ENCODE measurements at places on chromosomes 7 and 10.
A peak's percentile ranks its signal among the peaks of the same experiment; 100 is the strongest.

GRCh38 chr10:98269435-98269912 is 1.5 kb upstream of the LOXL4 start:
- DNase-seq: peak; percentile 55

DNA sequence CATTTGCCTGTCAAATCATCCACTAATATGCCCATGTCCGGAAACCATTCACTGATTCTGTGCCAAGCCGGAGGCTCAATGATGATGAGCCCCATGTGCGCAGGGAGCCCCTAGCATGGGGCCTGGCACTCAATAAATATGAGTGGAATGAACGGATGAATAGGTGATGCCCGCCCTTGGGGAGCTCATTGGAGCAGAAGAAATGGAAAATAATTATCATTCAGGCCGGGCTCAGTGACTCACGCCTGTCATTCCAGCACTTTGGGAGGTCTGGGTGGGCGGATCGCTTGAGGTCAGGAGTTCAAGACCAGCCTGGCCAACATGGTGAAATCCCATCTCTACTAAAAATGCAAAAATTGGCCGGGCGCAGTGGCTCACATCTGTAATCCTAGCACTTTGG is 11.0 kb downstream of the RHBDD2 start:
- DNase-seq: peak; percentile 33

GRCh38 chr10:79940431-79940830 is 8.5 kb downstream of the SFTPD start:
- DNase-seq: no peak

- DNase-seq: no peak
Measured at GRCh38 chr7:128827248-128827958, 2.8 kb upstream of the FLNC start.

GRCh38 chr10:24343686-24344085 is 134.7 kb downstream of the KIAA1217 start:
- DNase-seq: no peak

- DNase-seq: no peak
Measured at GRCh38 chr7:22681312-22681711, 45.7 kb upstream of the IL6 start.

GRCh38 chr7:106729720-106730385 is 68.9 kb upstream of the CCDC71L start:
- no peak for DNase-seq

DNA sequence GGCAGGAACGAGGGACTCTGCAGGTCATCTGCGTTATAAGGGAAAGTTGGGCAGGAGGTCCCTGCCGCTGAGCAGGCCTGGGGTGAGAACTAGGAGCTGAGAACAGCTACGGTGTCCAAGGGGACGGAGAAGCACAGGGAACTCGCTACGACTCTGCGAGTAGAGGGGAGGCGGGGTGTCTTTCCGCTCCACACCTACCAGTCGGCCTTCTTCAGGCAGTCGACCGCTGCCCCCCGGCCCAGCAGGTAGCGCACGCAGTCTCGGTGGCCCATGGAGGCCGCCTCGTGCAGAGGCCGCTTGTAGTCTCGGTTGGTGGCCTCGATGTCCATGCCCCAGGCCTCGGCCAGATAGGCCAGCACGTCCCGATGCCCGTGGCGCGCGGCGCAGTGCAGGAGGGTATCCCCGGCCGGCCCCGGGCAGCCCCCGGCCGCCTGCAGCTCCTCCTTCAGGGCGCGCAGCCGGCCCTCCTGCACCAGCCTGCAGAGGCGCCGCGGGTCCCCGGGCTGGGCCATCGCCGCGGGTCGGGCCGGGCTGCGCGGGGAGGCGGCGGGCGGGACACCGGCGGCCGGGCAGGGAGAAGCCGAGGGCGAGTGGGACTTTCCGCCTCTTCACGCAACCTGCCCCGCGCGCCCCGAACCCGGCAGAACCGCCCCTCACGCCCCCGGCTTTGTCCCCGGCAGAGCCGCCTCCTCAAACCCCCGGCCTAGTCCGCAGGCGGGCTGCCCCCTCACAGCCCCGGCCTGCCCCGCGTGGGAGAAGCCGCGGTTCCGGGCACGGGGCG is 660 bp downstream of the ANKRD16 start:
- no peak for DNase-seq

GRCh38 chr10:133525444-133525843 is 1.7 kb upstream of the CYP2E1 start:
- DNase-seq: no peak

GRCh38 chr7:86768394-86768793 is 124.7 kb downstream of the GRM3 start:
- DNase-seq: no peak

DNA sequence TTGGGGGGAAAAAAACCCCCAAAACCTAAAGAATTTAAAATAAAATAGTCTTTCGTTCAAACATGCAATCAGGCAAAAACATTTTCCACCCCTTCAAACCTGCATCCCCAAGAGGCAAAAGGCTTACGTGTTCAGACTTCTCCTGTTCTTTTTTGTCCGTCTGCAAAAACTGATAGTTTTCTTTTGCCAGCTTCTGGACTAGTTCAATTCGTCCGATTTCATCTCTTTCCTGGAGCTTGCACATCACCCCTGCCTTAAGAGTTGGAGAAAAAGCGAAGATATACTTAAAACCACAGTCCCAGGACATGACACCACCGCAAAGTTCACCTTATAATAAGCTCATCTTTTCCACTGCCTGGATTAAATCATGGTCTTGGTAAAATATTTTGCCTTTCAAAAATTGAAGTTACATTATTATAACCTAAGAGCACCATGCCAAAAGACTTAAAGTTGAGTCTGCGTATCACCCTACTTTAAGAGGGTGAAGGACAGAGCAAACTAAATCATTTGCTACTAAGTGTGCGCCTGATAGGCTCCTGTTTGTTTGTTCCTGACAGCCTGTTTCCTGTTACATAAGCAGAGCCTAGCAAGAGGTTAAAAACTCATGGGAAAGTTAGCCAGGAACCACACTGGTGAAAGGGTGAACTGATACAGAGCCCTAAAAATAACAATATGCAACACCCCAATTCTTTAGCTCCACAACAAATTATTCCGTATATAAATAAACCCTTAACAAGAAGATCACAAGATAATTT is 137.0 kb downstream of the RAPGEF5 start:
- DNase-seq: no peak

DNA sequence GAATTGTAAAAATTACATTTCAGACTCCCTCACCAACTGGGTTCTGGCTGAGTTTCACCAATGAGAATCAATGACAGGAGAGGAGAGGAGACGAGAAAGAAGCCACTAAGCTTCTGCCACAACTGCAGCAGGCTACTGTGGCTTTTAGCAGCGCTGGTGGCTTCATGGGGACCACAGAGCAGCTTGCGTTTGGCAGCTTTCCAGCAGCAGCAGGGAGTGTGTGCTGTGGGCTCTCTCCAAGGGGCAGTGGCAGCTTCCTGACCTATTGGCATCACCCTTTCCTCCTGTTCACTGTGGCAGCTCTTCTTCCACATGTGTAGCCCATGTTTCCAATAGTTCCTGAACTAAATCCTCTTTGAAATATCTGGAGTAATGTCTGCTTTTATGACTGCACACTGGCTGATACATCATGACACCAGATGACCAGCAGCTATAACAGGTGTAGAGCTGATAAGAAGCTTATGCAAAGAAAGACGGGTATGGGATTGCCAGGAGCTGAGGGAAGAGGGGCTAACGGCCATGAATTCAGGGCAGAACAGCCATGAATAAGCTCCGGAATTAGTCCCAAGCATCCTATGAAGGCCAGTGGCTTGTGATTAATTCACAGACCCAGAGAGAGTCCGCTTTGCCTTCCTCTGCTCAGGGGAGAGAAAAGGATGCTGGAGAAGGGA is 46.8 kb downstream of the KCNH2 start:
- no peak for DNase-seq

DNA sequence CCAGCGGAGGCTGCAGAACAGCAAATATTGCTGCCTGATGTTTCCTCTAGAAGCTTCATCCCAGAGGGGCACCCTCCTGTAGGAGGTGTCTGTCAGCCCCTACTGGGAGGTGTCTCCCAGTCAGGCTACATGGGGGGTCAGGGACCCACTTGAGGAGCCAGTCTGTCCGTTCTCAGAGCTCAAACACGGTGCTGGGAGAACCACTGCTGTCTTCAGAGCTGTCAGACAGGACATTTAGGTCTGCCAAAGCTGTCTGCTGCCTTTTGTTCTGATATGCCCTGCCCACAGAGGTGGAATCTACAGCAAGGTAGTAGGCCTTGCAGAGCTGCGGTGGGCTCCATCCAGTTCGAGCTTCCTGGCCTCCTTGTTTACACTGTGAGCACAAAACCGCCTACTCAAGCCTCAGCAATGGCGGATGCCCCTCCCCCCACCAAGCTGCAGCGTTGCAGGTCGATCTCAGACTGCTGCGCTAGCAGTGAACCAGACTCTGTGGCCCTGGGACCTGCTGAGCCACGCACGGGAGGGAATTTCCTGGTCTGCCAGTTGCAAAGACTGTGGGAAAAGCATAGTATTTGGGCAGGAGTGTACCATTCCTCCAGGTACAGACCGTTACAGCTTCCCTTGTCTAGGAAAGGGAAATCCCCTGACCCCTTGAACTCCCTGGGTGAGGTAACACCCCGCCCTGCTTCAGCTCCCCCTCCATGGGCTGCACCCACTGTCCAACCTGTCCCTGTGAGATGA is 17.7 kb upstream of the MINDY3 start:
- no peak for DNase-seq

DNA sequence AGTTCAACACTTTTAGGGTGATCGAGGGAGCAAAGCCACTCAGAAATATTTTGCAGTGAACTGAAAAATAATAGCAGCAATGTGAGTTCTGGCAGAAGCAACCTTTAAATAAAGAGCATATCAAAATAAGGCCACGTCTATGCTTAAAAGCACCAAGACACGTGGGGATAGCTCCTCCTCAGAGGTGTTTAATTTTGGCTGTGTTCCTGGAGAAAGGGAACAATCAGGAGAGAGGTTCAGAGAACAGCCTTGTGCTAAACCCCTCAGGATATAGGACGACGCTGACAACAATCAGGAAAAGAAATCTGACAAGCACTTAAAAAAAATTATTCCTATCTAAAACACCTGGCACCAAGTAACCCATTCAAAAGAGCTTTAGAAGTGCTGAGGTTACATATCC is 471.9 kb upstream of the CELF2 start:
- DNase-seq: no peak

GRCh38 chr10:124068929-124069328 is 24.5 kb downstream of the CHST15 start:
- no peak for DNase-seq

DNA sequence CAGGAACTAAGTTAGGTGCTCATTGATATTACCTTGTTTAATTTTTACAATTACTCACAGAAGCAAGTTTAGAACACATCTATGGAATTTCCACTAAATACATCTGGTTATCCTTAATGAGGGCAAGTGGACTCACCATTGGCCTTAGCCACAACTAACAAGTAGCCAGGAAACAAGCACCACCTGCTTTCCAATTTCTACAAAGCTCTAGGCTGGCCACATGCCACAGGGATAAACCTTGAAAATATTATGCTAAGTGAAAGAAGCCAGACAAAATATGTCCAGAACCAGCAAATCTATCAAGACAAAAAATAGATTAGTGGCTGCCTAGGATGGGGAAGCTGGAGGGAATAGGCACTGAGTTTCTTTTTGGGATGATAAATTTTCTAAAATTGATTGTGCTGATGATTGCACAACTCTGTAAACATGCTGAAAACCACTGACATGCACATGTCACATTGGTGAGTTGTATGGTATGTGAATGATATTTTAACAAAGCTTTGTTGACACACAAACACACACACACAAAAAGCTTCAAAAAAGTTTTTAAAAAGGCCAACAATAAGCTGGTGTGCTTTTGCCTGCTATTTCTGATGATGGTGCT is 179.4 kb downstream of the CPEB3 start:
- no peak for DNase-seq

DNA sequence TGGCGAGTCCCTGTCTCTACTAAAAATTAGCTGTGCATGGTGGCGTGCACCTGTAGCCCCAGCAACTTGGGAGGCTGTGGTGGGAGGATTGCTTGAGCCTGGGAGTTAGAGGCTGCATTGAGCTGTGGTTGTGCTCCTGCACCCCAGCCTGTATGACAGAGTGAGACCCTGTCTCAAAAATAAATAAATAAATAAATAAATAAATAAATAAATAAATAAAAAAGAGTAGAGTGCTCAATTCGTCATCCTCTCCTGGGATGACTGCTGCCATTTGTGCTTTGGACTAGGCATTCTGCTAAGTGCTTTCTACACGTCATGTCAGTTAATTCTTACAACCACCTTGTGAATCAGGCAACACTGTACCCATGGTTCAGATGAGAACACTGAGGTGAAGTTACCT is 130.6 kb downstream of the DOCK1 start:
- DNase-seq: no peak

DNA sequence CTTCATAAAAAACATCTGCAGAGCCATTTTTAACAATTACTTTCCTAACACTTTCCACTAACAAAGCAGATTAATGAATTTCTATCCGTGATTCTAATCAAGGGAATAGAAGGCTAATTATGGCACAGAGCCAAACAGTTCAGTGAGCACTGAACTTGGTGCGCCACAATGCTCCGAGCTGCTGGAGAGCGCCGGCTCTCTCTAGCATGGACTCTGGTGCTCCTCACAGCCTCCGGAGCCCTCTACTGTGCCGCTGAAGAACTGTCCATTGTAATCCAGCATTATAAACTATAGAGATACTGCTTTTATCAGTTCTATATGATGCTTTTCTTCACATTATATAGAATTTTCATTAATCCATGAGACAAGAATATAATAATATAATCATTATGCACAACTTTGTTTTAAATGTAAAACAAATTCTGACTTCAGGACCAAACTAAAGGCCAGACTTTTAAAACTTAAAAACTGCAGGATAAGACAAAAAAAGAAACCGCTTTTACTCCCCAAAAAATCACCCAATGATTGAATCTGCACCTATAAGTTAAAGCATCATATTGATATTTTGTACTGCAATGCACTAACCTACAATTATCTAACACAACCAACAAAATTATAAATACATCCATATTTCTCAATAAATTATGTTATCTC is 123.6 kb downstream of the RNF32 start:
- peak; percentile 31 for DNase-seq

- DNase-seq: no peak
Measured at GRCh38 chr7:156842740-156843140, 50.2 kb downstream of the LMBR1 start.

- DNase-seq: no peak
Measured at GRCh38 chr10:113335592-113335991, 217.3 kb upstream of the HABP2 start.

- no peak for DNase-seq
Measured at GRCh38 chr7:72042855-72043254, 369.3 kb downstream of the CALN1 start.

DNA sequence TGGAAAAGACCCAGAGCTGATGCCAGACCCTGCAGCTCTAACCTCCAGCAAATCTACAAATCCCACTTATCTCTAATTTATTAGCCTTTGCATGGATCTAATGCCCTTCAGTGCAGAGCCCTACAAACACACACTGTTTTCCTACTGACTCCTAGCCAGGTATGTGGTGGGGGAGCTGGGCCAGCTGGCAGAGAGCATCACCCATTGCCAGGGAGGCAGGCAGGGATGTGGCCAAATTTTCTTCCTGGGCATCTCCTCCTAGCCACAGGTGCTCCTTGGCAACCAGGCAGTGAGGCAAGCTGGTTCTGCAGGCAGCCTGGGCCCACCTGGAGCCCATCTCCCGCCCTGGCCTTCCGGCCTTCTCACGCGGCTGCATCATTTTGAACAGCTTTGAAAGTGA is 55.9 kb upstream of the EMX2 start:
- no peak for DNase-seq

GRCh38 chr7:146000882-146001281 is 115.7 kb upstream of the CNTNAP2 start:
- DNase-seq: no peak

Measured in AG09309 (cell line).